Inflammatory macrophage (primary cell): ENCODE measurements at places on chromosomes 6 and 20.

GRCh38 chr6:169169375-169169774 is 84.3 kb downstream of the THBS2 start:
- no peak for DNase-seq

DNA sequence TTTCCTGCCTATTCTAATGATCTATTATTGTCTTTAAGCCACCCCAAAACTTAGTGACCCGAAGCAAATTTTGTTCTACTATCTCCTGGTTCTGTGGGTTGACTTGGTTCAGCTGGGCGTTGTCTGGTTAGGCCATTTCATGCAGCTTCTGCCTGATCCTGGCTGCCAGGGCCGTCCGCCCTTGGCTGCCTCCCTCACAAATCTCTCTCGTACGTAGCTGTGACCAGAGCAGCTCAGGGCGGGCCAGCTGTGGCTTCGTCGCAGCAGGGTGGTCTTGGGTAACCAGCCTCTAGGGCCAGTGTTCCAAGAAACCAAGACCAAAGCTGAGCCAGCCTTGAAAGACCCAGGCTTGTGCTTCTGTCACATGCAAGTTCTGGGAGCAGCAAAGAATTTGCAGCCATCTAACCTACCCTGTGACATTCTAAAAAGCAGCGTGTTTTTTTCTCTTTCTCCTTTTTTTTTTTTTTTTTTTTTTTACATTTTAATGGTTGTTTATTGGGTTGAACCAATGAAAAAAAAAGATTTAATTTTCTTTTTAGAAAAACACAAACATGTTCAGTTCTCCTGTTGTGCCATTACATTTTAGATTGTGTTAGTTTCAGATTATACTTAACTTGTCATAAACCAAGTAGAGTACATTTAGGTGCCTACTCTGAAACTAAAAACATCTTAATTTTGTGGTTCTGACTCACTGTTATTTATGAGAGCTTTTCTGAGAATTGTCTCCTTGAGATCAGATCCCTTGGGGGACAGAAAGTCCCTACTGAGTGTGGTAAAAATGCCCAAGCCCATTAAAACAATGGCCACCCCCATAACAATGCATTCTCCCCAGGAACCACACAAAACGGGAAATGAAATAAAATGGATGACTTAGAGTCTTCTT is 83.9 kb downstream of the ZDHHC14 start:
- no peak for DNase-seq

DNA sequence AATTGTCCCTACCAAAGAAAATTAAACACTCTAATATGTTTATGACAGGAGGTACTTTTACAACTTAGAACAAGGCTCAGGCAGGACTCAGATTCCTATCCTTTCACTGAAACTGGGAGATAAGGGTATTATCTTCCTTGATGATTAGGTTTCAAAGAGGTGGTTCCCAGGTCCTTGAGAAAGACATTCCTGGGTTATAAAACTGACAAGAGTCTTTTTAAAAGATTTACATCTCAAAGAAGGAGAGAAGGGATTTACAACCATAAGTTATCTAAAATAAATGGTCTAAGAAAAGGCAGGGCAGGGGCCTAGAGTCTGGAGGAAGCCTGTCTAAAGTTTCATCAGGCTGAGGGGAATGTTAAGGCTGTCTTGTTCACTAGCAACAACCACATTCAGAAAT is 1492.5 kb downstream of the HACE1 start:
- no peak for DNase-seq

DNA sequence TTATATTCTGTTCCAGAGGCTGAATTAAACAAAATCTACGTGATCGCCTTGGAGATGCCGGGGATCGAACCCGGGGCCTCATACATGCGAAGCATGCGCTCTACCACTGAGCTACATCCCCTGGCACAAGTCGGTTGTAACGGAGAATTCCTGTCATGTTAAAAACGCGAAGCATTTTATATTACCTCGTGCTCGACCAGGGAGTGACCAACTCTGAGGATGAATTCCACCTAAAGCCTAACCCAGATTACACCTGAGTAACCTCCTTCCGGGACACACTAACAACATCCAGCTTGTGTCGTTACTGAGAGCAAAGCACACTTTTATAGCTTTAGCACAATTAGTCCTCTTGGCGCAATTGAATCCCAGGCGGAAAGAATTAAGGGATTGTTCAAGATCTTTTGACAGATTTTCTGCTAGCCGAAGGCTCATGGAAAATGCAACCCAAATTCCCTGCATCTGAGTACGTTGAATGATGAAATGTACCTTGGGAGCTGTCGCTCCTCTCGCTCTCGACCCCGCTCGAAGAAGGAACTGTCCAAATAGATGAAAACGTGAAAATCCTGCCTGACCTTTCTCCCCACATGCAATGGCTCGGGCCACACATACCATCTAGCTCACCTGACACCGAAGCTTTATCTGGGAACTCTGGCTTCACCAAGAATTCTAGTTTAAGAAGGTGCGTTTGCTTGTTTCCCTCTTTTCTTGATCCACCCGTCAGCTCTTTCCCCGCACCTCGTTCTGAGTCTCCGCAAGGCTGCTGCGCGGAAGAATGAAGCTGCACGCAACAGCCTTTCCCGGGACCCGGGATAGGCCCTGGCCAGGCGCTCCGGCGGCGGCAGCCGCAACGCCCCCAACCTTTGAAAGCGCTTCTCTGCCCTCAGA is 148.3 kb downstream of the GPX5 start:
- peak; percentile 43 for DNase-seq

GRCh38 chr6:37904590-37904989 is 85.1 kb downstream of the ZFAND3 start:
- no peak for DNase-seq

DNA sequence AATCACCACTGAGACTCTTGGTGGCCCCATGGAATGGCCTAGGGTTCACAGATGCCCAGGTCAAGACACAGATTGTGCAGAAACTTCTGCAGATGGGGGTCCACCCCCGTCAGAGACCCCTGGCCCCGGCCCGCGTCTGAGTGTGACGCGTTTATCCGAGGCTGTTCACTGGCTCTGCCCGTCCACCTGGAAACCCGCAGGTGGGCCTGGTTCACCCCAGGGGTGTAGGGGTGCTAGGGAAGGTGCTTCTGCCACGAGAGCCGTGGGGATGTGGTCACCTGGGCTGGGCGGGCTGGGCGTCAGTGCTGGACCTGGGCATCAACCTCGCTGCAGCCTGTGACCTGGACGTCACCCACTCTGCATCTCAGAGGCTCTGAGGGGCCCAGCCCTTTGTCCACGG is 39.5 kb upstream of the GATA5 start:
- no peak for DNase-seq

GRCh38 chr6:16334671-16335070 is 96.3 kb downstream of the GMPR start:
- peak; percentile 70 for DNase-seq

GRCh38 chr6:39026175-39026574 is 22.4 kb upstream of the GLP1R start:
- no peak for DNase-seq

DNA sequence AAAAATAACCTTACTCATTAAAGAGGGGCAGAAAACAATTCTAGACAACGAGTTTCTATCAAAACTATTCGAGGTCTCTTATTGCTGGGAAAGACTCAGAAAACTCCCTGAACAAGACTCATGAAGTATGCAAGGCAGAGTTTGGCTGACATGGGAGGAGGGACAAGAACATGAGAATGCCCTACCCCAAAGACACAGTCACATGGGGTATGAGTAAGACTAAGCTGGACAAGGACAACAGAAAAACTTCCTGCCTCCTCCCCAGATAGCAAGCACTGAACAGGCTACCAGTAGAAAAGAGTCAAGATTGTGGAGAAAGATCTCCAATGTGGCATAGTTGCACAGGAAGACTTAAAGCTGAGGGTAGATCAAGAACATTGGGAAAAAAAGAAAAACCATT is 39.7 kb upstream of the PHIP start:
- no peak for DNase-seq

DNA sequence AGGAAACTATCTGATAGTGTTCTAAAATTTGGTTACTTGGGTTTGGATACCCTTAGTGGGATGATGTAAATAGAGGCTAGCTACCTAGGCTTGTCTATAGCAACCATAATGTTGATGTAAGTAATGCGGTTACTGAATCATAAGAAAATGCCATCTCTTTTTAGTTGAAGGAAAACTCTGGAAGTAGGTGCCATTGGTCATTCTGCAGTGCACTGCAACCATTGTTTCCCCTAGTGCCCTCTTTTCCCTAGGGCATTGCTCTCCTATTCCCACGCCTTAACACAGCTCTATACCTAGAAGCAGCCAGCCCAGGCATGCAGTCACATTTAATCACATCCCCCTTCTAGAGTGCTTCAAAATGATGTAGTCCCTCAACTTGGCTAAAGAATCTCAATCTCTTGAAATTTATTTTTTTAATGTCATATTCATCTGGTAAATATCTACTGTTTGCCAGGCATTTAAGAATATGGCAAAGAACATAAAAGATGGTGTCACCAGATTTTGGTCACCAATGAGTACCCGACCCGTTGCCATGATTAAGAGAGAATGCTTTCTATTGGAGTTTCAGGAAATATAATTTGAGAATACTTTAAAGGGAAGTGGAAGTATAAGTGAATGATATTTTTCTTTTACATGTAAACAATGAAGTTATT is 10.4 kb downstream of the LOC128125822 start:
- no peak for DNase-seq

GRCh38 chr6:74410630-74411029 is 714.6 kb downstream of the CD109 start:
- no peak for DNase-seq

GRCh38 chr6:26029857-26030653 is 57.2 kb upstream of the HFE start:
- DNase-seq, result no peak

DNA sequence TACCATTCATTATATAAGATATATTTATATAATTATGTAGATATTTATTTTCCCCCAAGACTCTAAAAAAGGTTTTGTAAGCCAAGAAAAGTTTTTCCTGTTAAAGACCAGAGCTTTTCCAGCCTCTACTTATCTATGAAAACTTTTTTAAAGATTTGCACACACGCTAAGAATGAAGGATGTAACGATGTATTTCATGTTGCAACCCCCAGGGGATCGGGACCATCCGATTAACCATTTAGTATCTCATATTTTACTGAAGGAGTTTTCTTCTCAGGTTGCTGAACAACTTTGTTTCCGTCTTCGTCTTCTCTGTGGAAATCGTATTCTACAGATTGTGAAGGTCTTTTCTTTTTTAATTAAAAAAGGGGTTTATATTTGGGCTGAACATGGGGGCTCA is 70.0 kb upstream of the SASH1 start:
- DNase-seq, result no peak

DNA sequence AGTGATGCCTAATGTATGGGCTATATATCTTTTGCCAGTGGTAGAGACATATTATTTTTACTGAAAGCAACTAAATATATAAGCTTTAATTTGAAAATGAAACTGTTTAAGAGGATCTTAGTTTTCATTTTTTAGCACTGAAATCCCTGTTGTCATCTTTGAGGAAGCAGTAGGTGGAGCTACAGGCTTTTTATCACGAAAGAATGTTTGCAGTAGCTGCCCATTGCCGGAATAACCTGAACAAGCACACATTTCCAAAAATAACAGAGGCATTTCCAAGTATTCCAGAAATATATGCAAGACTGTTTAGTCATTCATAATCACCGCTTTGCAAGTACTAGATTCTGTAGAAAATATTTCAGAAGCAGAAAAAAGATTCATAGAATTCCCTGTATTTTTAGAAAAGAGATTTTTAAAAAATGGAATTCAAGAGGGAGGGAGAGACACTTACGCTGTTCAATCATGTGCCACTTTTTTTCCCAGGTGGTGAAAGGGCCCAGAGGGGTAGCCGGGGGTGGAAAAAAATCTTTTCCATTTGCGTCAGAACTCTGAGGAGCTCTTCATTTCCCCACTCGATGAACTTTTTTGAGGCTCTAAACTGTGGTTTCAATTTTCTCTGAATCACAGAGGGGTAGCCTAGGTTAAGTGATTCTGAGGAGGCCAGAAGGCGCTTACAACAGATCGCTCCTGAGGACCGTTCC is 142.5 kb upstream of the FERMT1 start:
- no peak for DNase-seq

DNA sequence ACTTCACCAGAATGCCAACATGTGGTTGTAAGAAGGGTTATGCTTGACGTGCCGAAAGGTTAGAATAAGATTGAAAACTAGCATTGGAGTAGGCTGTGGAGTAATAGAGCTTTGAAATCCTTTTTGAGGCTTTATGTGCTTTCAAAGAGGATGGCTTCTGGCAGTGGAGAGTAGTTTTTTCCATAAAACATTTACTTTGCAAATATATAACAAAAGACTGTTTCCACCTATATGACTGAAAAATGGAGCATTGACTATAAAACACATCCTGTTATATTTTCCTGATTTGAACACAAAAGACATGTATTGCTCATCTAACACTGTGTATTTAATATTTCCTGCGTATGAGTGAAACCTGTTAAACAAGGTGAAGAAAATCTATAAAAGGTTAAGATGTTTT is 38.8 kb downstream of the ZFAND3 start:
- DNase-seq, result no peak

GRCh38 chr20:2751347-2751877 is 49.0 kb downstream of the CPXM1 start:
- DNase-seq, result peak; percentile 17

- DNase-seq, result no peak
These were observed 145.1 kb upstream of the FKBP1C start for GRCh38 chr6:63066055-63066704.

GRCh38 chr20:3931664-3932063 is 42.5 kb downstream of the PANK2 start:
- DNase-seq, result no peak

DNA sequence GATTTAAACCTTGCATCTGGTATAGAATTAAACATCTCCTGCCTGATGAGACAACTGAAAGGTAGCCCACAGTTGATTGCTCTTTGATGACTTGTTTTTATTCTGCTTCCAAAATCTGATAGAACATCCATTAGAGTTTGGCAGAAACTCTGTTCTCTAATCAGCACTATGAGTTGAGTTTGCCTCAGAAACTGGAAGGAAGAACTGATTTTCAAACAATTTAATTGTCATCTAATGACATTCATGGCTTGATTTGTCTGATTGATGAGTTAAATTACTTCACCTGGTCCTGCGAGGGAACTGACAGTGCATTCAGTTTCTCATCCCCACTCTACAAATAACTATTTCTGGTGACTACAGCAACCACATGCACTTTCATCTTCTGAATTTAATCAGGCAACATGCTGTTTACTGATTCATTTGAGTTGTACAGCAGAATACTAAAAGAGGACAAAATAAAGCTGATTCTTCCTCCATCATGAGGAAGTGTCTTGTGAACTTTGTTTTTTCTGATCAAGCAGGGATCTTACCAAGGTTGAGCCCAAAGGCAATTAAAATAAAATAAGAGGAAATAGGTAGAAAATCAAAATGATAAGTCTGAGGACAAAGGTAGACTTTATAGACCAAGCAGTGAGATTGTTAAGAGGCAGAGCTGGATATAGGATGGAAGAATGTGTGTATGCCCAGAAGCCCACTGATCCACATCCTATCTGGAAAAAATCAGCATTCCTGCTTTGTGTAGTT is 15.7 kb upstream of the MRAP2 start:
- no peak for DNase-seq

GRCh38 chr20:25408170-25408547 is 686 bp downstream of the GINS1 start:
- no peak for DNase-seq

GRCh38 chr20:50296450-50297375 is 106.1 kb downstream of the CEBPB start:
- peak; percentile 68 for DNase-seq
